Stimulated activated CD8-positive, alpha-beta memory T cell treated with anti-CD3 and anti-CD28 coated beads, Interleukin-15, amount 100 ng/mL, for 4 hours (primary cell): ENCODE measurements at places on chromosomes 2 and 18.

GRCh38 chr2:121164042-121164441, 121.0 kb downstream of the TFCP2L1 start:
- DNase-seq: no peak

- no peak for DNase-seq
Observed at GRCh38 chr2:216765761-216766262, 70.5 kb upstream of the IGFBP5 start.

- DNase-seq: no peak
Observed at GRCh38 chr2:112055730-112056625, 909 bp downstream of the TMEM87B start.

DNA sequence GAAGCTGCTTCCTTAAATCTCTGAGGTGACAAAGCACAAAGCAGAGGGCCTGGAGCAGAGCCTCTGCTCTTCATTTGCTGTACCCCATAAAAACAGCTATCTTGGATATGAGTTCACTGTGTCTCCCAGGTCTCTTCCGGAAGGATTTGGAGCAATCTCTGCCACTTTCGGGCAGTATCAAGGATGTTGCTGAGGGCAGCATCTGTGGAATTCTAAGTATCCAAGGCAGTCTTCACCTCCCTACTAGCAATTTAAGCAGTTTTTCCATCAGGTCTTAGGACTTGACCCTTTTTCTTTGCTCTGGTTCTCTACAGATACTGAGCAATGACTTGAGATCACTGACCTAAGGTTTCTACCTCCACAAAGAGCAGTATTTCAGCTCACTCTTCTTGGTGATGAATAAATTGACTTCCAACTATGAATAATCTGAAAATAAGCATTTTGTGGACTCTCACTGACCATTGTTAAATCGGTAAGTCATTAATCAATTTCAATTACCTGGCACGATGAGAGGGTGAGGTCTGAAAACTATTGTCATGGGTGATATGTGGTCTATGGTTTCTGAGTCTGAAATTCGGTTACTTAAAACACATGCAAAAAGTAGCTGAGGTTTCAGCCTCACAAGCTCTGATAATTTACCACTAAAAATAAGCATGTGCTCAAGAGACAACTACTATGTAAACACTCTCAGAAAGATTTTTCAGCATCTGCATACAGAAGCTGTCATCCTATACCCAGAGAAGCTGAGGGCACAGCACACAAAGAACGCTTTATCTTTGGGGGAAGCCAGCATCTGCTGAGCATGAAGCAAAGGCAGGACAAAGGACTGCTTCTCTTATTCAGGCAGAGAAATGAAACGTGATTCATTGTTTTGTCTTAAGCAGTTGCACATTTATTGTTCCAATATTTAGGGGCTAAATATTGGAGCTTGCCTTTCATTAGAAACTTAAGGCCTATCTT, 32.1 kb upstream of the SPATS2L start:
- no peak for DNase-seq

DNA sequence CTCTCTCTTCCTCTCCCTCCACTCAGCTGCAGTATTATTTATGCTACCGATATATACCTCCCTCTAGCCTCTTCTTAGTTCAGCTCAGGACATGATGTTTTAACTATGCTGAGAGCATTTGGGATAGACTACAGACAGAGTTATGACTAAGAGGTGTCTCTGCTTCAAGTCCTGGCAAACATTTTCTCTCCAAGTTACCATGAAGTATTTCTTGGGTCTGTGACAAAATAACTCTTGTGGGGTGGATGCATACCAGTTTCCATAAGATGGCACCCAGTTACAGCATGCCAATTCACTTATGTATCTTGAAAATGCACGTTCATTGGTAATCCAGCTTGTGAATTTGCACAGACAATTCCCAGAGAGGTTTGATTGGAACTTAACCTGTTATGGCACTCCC, 737.6 kb downstream of the SLC4A3 start:
- DNase-seq: no peak

GRCh38 chr2:233353101-233353768, 1.1 kb upstream of the DGKD start:
- DNase-seq: no peak
